ENCODE measurements at places on chromosomes 5 and 9.

GRCh38 chr5:144284931-144285502, 114.3 kb downstream of the KCTD16 start:
- no peak for DNase-seq

- no peak for DNase-seq
These were observed 83.0 kb upstream of the JAK2 start for GRCh38 chr9:4902135-4902475.

DNA sequence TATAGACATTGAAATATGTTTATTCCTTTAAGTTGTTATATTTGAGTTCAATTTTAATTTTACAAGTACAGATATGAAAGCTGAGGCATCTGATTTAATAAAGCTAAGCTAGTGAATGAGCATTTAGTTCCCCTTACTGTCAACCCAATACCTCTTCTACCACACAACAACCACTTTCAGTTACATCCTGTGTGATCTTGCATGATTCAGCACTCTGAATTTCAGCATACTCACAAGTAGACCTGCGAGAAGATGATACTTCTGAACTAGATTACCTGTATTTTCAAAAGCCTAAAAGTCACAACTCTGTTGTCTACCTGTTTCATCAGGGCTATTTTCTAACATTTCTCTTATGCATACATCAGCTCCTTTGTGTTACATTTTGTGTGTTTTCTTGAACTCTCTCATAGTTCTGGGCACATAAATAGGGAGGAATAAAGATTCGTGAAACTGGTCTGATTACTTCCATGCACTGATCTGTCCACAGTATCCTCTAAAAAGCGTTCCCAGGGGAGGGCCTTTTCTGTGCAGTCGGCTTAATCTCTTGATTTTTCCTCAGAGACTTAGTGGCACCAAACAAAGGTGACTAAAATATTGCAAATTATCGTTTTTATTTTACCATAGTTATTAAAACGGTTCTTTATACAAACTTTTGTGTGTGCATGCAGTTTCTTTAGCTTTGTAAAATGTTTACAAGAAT, 2025.5 kb upstream of the NUDT12 start:
- no peak for DNase-seq

GRCh38 chr9:131673531-131673930, 66.3 kb downstream of the RAPGEF1 start:
- DNase-seq = no peak

- no peak for DNase-seq
These were observed 1336.2 kb upstream of the C9orf72 start for GRCh38 chr9:28909526-28909925.

- DNase-seq = no peak
These were observed 44.2 kb upstream of the TDRD7 start for GRCh38 chr9:97367729-97368128.

DNA sequence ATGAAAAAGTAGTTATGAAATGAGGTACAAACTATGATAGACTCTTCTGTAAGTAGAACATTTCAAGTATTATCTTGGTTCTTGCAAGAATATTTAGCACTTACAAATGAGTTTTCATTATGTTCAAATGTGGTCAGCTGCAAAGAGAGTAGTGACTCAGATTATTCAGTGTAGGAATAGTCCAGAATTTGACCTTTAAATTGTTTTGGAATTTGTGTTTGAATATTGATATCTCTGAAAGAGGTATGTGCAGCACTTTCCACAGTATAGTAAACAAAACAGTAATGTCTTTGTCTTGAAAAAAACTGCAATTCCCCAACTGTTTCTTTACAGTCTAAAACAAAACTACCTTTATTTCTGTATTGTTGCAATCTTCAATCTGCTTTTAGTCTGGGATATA, 56.1 kb downstream of the WDR70 start:
- DNase-seq = no peak

GRCh38 chr9:81574405-81574804, 114.9 kb downstream of the TLE1 start:
- no peak for DNase-seq
